ENCODE measurements at places on chromosomes 12 and 14. TPM values are rescaled to one million over a fixed set of nuclear protein-coding genes. Genes with fewer than 3 reads are reported as not detected.

The LGMN gene
- total RNA-seq: 36.9 TPM

The NDRG2 gene
- total RNA-seq: 33.1 TPM

The PPP1R1A gene
- 47.6 TPM for total RNA-seq

The FGF6 gene
- not detected for total RNA-seq

The CD4 gene
- 0.17 TPM for total RNA-seq

The MYF6 gene
- total RNA-seq: not detected

The CYP46A1 gene
- total RNA-seq: 2.1 TPM

The OR9K2 gene
- 2.9 TPM for total RNA-seq

The C14orf39 gene
- 1.4 TPM for total RNA-seq

The TSHR gene
- total RNA-seq: 0.74 TPM

The TAPBPL gene
- 0.96 TPM for total RNA-seq

The KRT86 gene
- total RNA-seq: not detected

- DNase-seq: no peak
Observed at GRCh38 chr12:11633968-11634367, 15.5 kb upstream of the ETV6 start.

- no peak for DNase-seq
Observed at GRCh38 chr12:93860668-93861373, 183.6 kb downstream of the CRADD start.

- no peak for DNase-seq
Observed at GRCh38 chr12:20044351-20044750, 324.0 kb upstream of the PDE3A start.

DNA sequence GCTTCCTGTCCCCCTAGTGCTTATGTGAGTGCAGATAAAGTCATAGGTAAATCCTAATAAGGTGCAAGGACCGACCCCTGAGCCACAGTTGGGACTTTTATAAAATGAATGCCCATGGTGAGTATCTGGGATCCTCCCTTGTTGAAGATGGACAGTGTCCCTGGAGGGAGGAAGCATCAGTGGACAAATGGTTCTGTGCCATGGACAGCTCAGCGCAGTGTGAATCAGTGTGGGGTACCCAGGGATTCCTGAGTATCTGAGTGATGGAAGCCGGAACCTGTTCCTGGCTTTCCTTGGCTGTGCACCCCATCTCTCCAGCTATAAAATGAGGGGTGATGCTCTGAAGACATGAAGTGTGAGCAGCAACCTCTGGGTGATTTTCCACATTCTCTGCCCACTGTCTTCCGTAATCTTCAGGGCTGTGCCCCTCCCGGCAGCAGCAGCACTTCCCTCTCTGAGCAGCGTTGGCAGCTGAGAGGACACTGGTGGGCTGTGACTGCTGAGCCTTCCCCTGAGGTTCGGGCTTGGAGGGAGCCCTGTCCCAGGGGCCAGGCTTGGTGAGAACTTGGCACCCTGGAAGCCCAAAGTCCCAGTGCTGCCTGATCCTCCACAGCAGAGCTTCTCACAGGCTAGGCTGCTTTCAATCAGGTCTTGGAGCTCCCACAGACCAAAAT is 25.0 kb downstream of the VCPKMT start:
- DNase-seq: no peak

DNA sequence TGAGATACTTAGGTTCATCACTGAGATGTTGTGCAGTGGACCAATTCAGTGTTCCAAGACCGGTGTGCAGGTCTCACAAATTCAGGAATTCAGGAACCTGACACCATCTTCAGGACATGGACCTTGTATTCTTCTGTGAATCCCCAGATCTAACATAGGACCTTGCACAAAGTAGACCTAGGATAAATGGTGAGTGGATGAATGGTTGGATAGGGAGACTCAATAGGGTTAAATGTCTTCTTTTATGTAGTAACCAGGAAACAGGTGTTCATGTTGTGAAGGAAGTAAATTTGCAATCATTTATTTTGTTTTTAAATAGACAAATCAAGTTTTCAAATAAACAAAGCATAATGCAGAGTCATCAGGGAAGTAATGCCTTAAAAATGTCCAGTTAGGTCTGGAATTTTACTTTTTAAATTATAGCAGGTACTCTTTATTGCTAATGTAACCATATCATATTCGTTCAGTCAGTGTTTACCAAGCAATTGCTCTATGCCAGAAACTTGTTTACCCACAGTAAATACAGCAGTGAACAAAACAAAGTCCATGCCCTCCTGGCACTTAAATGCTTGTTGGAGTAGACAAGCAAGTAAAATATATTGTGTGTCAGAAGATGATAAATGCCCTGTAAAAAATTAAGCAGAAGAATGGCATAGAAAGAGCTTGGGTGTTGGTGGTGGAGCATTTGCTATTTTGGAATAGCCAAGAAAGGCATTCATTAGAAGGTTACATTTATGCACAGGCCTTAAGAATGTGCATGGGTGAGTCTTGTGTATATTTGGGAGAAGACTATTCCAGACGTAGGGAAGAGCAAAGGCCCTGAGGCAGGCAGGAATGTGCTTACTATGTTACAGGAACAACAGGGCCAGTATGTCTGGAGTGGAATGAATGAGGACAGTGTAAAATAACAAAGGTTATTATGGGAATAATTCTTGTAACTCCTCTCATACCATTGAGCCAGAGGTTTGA is 26.3 kb downstream of the RXYLT1 start:
- no peak for DNase-seq

DNA sequence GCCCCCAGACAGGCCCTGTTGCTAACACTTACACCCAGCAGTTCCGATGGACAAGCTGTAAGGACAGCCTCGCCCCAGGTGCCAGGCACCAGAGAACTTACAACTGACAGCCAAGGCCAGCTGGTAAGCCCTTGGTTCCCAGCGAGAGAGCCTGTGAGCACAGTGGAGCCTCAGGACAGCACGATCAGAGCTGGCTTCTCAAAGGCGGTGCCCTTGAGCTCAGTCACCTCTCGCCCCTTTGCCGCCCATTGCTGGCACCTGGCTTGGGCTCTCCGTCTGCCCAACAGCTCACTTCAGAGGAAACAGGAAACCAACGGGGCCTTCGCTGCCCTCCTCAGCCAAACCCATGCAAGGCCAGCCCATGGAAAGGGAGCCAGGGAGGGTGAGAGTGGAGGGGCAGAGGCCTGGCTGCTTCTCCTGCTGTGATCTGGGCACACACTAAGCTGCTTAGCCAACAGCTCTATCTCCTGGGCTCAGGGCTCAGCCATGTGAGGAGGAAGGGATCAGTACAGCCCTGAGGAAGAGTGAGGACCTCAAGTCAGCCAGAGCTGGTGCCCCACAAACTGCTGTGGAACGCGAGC is 98.5 kb downstream of the SINHCAF start:
- no peak for DNase-seq

DNA sequence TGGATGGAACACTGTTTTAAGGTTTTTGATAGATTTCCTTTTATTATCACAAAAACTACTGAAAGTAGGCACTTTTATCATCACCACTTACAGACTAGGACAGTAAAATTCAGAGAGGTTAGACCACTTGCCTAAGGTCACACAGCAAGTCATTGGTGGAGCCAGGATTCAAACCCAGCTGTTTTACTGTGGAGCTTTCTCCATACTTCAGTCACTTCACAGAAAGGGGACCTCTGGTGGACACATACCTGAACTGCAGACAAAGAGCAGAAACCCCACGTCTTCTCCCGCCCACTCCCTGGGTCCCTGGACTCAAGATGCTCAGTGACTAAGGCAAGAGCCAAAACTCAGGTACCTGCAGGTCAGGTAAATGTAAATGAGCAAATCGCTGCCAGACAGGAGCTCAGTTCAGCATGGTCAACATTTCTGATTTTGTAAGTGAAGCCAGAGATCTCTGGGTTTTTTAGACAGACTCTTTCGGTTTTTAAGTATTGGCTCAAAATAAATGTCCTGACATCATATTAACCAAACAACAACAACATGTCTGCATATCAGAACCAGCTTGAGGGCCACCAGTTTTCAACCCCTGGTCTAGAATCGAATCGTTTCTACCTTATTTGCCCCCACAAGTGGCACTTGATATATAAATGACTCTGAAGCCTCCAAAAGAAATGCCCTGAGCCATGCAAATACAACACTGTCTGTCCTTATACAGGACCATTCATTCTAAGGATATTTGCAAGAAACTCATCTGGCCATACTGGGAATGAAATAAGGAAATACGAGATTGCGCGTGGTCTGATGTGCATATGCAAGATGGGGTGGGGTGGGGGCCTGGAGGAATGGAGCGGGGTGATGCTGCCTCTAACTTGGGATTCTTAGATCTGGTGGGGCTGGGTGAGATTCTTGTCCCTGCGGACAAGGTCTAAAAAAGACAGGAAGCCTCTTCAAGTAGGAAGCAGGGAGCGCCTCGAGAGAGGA is 110.9 kb downstream of the KSR2 start:
- peak; percentile 54 for DNase-seq

DNA sequence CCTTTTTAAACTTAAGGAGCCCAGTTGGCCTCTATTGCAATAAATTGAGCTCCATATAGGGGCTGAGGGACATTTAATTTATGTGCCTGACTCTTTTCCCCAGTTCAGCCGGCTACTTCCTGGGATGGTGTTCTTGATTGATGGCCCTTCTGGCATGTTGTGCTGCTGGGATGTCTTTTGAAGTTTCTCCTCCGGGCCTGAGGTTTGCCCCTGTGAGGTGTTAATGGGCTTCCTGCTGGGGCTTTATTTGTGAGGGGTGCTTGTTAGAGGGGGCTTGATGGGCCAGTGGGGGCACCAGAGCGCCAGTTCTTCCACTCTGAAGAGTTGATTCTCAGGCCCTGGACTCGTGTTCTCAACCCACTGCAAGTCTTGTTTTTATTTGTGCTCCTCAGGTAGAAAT is 69.6 kb downstream of the CHST11 start:
- no peak for DNase-seq

GRCh38 chr12:19456176-19456575 is 16.9 kb downstream of the AEBP2 start:
- no peak for DNase-seq

DNA sequence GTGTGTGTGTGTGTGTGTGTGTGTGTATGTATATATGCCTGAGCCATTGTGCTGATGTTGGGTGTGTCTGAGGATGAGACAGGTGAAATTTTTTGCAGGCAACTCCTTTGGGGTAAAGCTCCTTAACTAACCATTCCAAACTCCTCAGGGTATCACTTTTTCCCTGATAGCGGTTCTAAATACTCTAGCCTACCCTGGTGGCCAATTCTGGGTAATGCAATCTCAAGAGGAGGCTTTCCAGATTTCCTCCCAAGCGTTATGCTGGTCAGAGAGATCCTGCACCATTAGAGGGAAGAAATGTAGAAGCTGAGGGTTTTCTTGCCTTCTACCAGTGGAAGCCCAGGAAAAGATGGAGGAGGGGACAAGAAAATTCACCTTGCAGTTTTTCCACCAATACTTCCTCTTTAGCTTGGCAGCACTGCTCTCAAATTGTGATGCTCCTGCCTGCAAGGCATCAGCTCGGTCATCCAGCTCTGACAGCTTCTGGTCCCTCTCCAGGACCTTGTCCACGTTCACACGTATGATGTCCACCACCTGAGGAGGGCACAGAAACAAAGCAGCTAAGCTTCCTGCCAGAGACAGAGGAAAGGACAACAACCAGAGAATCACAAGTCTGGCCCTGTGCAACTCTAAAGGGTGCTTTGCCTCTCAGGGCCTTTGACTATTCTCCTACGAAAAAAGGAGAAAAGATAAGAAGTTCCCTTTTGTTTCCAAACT is 4.9 kb downstream of the VAMP1 start:
- DNase-seq: no peak

- no peak for DNase-seq
Observed at GRCh38 chr14:80644826-80645225, 296.7 kb downstream of the CEP128 start.

- peak; percentile 38 for DNase-seq
Observed at GRCh38 chr12:108597559-108598471, at the start of gene TMEM119. Gene TMEM119 (minus strand): TSS chr12:108598084. CDS start chr12:108592383, 5,701 bp downstream.

DNA sequence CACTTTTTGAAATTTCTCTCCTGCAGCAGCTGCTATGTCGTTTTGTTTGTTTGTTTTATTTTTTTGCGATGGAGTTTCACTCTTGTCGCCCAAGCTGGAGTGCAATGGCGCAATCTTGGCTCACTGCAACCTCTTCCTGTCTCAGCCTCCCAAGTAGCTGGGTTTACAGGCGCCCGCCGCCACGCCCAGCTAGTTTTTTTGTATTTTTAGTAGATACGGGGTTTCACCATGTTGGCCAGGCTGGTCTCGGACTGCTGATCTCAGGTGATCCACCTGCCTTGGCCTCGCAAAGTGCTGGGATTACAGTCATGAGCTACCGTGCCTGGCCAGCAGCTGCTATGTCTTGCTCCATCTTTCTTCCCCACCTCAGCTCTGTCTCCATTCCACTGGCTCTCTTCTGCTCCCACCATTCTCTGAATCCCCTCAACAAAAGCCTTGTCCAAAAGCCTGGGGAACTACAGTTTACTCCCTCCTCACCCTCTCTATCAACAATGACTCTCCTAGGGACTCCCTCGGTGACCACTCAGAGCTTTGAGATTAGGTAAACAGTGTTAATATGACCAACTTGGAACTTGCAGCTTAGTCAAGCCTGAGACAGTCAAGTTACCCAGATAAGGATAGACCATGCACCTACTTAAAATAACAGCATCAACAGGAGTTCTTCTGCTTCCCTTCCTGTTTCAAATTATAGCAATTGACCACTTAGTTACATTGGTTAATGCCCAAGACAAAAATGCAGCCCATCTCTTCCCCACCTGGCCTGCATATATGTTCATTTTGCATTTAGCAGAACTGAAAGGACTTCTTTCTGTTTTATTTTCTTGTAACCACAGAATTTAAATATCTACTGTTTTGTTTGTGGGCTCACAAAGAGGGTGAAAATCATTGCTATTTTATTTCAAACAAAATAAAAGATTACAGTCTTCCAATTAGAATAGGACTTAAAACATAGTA is 189.0 kb upstream of the AMIGO2 start:
- DNase-seq: no peak

GRCh38 chr12:2680676-2681039 is 114.1 kb upstream of the FKBP4 start:
- DNase-seq: no peak

GRCh38 chr12:124777399-124778372 is 86.0 kb downstream of the SCARB1 start:
- no peak for DNase-seq

GRCh38 chr14:23722675-23723074 is 86.5 kb downstream of the DHRS2 start:
- no peak for DNase-seq

DNA sequence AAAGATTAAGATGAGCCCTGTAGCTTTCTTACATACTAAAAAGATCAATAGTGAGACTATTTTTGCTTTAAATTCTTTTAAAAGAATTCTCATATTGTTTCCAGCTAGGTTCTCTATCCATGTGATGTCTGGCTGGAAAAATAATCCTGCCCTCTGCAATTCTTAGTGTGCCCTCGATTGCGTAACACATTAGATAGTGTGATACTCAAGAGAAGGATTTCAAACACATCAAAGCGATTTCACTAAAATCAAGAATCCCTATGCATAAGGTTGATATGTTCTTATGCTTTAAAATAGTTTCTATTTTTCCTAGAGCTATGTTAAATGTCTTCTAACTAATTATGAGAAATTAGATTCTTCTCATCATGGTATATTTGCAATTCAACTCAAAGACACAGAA is 127.3 kb upstream of the PLEKHA5 start:
- DNase-seq: no peak
